ENCODE measurements at places on chromosomes 13 and 19.

DNA sequence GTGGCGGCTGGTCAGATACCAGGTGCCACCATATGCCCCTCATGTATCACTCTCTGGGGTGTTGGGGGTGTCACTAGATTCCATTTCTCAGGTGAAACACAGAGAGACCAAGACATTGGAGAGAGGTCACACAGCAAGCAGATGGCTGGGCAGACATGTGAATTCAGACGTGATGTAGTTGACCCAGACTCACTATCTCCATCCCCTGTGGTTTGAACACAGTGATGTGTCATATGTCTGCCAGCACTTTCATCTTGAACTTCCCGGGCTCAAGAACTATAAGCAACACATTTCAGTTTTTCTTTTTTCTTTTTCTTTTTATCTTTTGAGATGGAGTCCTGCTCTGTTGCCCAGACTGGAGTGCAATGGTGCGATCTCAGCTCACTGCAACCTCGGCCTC is 16.1 kb upstream of the UPF1 start:
- DNase-seq: no peak

DNA sequence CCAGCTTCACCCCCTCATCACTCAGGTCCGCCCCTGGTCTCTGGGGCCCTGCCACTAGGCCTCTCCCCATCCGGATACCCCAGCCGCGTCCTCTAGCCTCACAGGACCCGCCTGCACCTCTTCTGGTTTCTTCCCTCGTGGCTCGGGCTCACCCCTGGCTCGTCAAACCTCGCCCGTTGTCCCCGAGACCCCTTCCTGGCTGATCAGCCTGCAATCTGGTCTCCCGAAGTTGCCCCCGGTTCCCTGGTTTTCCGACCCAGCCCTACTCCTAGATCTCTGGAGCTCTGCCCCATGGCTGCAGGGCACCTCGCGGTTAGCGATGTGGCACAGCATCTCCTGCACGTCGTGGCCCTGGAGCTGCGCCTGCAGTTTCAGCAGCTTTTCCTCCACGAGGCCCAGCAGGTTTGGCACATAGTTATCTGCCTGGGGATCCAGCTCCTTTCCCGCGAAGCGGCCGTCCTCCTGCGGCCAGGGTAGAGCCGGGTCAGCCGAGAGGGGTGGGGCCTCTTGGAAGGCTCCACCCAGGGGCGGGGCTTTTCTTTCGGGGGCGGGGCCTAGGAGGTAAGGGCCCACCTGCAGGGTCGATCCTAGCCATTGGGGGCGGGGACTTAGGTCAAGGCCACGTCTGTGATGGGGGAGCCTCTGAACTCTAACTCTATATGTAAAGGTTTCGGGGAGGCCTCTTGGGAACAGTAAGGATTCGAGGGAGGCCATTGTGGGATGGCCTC is 2.4 kb upstream of the RGL3 start:
- DNase-seq: peak; percentile 68

GRCh38 chr19:53002479-53002878 is 11.2 kb upstream of the ERVV-1 start:
- no peak for DNase-seq

GRCh38 chr19:35380450-35381124 is 9.7 kb downstream of the GPR42 start:
- no peak for DNase-seq

- DNase-seq: no peak
Observed at GRCh38 chr13:110816500-110816899, 98.4 kb downstream of the ANKRD10 start.

DNA sequence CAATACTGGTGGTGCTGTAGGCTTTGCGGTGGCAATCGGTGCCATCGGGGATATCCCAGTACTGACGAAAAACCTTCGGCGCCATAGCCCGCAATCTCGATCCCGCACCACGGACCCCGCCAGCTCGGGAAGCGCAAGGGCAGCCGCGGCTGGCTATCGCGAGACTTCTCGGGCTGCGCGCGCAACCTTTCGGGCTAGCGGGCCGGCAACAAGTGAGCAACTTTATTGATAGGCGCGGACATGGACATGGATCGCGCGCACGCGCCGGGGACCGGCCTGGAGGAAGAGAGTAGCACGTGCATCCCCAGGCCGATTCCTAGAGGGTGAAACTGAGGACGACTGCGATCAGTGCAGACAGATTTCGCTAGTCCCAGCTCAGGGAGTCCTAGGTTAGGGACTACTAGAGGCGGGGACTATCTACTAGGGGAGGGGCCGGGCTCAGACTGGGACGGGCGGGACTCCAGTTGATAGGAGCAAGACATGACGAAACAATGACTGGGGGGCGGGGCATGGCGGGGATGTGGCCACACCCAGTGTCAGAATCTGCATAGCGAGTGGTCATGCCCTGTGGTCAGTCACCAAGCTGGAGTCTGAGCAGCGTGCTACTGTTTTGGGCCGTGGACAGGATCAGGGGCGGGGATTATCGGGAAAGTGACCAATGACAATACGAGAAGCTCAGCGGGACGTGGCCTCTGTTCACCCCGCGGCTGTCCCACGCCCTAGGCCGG is at the start of gene NDUFA11:
Gene NDUFA11 (minus strand): TSS at position 167 of the 728 bp plus-strand sequence. CDS start 82 bp downstream, at position 85.
- DNase-seq: peak; percentile 96

- DNase-seq: no peak
Observed at GRCh38 chr13:71964491-71965100, 97.6 kb upstream of the DACH1 start.

GRCh38 chr19:31803835-31804446 is 454.7 kb upstream of the TSHZ3 start:
- no peak for DNase-seq

DNA sequence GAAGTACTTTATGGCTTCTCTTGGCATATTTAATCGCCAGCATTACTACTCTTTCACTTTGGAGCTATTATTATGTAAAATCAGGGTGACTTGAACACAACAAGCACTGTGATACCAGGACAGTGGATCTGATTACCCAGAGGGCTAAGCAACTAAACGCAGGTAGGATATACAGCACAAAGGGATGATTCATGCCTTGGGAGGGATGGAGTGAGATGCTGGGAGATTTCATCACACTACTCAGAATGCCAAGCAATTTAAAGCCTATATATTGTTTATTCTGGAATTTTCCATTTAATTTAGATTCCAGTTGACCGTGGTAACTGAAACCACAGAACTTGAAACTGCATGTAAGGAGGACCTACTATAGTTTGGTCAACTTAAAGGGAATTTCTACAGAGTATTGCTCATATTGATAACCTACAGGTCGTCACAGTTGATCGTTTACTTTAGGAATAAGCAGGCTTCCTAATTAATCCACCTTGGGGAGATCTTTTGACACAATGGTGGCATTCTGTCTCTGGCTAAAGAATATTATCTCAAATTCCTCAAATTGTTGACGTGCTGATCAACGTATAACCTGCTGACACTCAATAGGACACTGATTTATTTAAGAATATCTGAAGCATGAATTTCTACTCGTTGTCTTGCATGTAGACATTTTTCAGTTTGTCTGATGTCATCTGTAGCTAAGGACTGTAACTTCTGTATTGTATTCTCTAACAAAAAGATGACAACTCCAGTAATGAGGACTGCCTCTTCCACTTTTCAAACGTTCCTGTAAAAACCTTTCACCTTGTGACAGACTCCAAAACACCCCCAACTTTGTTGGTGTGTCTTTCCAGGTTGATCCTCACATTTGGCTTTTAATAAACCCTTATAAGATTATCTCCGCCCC is 254.2 kb downstream of the GPC5 start:
- DNase-seq: no peak
